Upper lobe of right lung (tissue), 1 donor: ENCODE measurements at places on chromosomes 7 and 10.
A peak's percentile ranks its signal among the peaks of the same experiment; 100 is the strongest.

DNA sequence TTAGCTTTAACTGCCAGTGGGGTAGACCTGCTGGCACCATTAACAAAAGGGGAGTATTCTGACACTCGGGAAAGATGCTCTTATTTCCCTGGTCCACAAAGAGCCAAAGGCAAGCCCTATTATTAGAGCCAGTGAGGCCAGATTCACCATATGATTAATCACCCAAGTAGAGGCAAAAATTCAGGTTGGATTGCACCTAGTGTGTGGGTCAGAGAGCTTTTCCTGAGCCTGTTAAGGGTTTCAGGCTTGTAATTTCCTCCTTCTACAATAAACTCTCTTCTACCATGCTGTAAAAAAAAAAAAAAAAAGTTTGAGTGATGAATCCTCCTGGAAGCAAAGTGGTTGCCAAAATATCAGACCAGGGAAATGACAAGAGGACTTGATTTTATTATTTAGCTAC is 163.5 kb downstream of the MBL2 start:
- DNase-seq: no peak

DNA sequence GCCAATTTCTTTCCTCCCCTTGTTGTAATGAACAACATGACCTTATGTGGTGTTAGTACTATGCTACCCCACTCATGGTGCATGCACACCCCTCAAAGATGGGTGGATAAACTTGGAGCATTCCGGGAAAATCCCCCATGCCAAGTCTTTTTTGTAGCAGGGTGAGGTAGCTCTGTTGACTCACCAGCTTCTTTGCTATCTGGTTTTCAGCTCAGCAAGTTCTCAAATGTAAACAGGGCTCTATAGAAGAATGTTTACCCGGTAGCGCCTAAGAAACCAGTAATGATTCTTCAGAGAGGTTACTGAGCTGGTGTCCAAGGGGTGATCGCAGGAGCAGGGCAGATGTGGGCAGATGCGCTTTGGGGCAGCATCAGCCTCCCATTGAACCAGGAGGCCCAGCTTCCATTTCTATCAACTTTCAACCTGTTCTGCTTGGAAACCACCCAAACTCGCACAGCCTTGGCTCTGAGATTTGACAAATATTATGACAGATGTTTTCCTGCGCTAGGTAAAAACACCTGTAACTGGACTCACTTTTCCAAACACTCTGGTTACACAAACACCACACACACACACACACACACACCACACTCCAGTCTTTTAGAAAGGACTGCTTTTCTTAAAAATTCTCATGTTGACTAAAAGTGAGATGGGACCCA is 87.8 kb downstream of the ZRANB1 start:
- DNase-seq: no peak

GRCh38 chr10:37952926-37953325 is 23.5 kb downstream of the ZNF25 start:
- no peak for DNase-seq

GRCh38 chr7:99112097-99112496 is 31.8 kb downstream of the SMURF1 start:
- no peak for DNase-seq

- no peak for DNase-seq
These were observed 97.8 kb upstream of the COL1A2 start for GRCh38 chr7:94296881-94297280.

DNA sequence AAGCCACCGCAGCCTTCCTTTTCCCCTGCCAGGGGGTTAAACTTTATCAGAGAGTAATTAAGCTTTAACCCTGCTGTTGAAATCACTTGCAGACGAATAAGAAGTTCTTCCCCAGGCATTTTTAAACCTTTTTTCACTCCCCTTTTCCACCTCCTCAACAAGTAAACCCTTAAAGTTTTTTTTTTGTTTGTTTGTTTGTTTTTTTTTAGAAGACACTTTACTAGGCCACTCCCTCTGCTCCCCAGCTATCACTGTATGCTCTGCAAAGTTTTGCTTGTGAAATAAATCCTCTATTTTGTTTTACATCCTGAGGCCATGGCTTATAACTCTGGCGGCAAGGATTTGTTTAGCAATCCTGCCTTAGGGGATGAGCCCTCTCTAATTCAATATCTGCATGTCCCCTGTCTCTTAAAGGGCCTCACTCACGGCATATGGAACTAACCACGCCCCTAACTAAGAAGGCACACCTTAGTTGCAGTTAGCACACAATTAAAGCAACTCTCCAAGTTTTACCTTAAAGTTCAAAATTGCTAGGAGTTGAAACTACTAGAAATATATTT is 1354.7 kb upstream of the LRRTM3 start:
- no peak for DNase-seq

- no peak for DNase-seq
These were observed 7.0 kb downstream of the UMAD1 start for GRCh38 chr7:7647495-7648036.

DNA sequence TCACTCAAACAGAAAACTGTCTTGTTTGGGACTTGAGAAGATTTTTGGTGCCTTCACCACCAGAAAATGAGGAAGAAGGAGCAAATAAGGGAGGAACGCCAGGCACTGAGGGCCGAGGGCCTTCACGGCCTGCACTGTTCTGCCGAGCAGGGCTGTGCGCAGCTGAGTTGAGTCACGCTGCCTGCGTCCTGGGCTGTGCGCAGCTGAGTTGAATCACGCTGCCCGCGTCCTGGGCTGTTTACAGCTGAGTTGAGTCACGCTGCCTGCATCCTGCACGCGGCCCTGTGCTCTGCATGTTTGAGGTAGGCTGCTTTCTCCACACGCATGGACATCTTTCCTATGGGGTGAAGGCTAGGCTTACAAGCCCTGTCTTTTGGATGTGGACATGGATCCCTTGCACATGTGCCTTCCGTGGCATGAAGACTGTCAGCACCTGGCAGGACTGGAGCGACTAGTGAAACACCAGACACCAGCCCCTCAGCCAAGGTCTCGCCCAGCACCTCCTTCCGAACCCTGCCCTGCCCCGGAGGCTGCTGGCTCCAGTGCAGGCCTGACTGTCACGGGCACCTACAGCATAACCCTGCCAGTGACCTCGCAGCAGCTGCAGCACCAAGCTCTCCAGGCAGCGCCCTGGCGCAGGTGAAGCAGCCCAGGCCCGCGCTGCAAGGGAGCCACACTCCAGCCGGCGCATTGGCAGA is 96.7 kb downstream of the HTR5A start:
- DNase-seq: no peak

- peak; percentile 88 for DNase-seq
These were observed 23.7 kb upstream of the LIMK1 start for GRCh38 chr7:74059681-74060588.

GRCh38 chr10:7243873-7244272 is 167.0 kb downstream of the SFMBT2 start:
- no peak for DNase-seq

DNA sequence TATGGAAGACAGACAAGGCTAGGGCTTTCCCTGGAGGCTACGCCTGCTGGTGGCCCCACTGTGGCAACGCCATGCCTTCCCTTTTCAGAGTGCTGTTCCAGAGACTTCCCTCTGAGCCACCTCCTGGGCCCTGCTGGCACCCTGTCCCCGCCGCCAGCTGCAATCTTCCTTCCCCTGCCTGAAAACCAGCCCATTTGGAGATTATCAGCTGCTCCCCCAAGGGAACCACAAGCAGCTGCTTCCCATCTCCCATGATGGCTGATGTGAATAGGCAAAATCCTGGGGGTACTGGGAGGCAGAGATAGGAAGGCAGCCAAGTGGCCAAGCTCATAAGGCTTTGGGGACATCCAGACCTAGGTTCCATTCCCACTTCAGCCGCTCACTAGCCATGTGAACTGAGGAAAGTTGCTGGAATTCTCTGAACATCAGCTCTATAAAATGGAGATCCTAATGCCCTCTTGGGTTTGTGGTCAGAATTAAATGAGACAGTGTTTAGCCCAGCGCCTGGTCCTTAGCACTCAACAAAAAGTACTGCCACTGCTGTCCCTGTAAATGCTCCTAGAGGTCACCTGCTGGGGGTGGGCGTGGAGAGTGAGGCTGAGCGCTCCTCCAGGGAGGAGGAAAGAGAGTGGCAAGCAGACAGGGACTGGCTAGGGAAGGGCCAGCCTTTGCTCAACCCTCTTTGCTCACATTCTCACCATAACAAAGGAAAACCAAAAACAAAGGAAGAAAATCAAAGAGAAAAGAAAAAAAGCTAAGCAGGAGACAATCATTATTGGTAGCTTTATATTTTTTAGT is 5.9 kb downstream of the TSPAN33 start:
- DNase-seq: peak; percentile 66

- DNase-seq: no peak
These were observed 47.3 kb downstream of the NCAPG2 start for GRCh38 chr7:158657189-158657746.

- no peak for DNase-seq
These were observed 328.4 kb upstream of the GNAI1 start for GRCh38 chr7:79806161-79806734.

GRCh38 chr10:36882781-36883180 is 242.6 kb upstream of the ANKRD30A start:
- DNase-seq: no peak

GRCh38 chr10:95758351-95759025 is 2.5 kb downstream of the ENTPD1 start:
- DNase-seq: no peak

- peak; percentile 36 for DNase-seq
These were observed 4.3 kb downstream of the KCP start for GRCh38 chr7:128906001-128906765.

DNA sequence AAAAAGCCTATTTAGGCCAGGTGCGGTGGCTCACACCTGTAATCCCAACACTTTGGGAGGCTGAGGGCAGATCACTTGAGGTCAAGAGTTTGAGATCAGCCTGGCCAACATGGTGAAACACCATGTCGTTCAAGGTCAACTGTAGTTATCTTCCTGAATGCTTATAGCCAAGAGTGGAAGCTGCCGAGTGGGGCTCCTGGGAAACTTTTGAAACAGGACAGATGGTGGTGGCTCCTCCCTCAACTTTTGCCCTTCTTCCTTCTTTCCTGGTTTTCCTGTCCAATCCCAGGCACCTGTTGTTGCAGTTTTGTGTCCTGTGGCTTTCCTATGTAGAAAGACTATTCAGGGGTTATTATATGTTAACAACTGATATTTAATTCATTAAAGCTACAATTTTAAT is 8.7 kb upstream of the PPIA start:
- no peak for DNase-seq

- DNase-seq: no peak
These were observed 102.2 kb downstream of the MYOF start for GRCh38 chr10:93379731-93380575.

DNA sequence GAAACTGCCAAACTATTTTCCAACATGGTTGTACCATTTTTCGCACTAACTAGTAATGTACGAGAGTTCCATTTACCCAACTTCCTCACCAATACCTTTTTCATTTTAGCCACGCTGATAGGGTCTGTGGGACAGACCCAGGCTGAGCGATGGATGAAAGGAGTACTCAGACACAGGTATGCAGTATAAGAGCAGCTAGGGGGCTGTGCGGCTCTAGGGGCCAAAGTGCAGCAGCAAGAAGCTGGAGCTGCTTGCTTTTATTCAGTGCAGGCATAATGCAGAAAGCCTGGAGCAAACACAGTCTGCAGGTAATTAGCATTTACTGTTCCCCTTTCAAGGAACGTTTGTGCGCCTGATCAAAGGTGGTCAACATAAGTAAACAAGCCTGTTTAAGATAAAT is 21.0 kb downstream of the UCMA start:
- DNase-seq: no peak

DNA sequence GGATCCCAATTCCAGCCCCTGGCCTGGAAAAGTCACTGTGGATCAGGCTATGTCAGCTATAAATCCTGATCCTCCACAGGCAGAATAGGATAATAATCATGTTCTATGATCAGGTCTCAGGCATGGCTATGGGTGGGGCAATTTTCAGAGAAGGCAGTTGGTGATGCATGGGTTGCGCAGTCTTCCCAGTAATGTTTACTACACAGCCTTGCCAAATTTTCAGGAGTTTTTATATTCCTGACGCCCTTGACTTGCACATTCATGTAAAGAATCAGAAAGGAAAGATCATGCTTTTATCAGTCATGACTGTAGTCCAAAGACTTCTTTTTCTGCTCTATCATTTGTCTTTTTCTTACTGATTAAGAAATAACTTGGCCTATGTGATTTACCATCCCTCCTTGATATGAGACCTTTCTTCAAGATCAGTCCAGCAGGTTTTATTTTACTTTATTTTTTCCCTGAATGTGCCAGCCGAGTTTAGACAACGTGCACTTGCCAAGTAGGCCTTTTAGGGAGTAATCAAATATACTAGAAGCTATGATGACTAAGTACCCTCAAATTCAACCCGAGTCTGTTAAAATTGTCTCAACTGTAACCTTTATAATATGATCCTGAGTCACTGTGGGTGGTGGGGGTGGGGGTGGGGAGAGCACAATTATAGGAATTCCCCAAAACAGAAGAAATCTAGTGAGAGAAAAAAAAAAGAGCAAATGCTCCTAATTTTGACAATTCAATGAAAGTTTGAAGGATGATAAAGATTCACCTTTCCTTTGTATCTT is 31.9 kb downstream of the ARL4A start:
- DNase-seq: no peak
